ENCODE measurements at places on chromosomes 5 and 9.

DNA sequence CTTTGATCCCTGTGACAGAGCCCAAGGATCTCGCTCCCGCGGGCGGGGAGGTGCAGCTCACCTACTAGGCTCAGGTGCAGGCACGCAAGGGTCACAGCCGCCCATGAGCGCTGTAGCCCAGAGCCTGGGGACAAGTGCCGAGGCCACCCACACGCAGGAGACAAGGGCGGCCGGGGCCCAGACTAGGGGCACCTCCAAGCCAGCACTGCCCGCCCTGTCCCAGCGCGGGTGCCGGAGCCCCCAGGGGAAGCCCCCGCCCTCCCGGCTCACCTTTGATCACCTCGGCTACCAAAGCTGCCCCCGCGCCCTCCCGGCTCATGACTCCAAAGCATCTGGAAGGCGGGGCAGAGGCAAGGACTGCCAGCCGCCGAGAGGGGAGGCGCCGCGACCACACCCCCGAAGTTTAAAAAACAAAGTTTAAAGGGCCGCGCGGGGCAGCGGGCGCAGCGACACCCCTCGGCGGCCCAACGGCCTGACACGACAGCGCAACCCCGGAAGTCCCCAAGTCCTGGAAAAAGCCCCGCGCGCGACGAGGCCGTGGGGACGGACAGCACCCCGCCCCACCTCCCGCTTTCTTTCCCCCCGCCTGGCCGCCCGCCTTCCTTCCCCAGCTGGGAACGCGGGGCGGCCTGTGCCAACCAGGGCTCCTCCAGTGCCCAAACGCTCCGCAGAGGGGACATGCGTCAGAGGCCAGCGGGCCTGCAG, 53.0 kb downstream of the CDC14B start:
- peak; percentile 39 for DNase-seq

DNA sequence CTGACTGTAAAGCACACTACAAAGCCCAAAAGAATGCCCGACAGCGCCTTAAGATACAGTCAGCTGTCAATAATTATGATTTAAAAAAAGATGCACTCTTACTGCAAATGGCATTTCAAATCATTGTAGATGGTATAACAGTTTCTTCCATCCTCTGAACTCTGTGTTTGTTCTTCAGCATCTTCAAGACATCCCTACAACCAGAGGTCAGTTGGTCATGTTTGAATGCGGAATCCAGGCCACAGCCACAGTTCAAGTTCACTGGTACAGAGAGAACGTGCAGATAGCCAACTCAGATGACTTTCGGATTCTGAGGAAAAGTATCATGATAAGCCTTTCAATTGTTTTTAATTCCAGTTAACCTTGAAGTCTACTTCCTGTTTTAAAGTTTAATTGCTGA, 8.7 kb upstream of the MYOT start:
- no peak for DNase-seq

GRCh38 chr9:32811246-32811645, 27.9 kb downstream of the TMEM215 start:
- DNase-seq: no peak

GRCh38 chr5:1493941-1494340, 29.8 kb downstream of the LPCAT1 start:
- DNase-seq: no peak

DNA sequence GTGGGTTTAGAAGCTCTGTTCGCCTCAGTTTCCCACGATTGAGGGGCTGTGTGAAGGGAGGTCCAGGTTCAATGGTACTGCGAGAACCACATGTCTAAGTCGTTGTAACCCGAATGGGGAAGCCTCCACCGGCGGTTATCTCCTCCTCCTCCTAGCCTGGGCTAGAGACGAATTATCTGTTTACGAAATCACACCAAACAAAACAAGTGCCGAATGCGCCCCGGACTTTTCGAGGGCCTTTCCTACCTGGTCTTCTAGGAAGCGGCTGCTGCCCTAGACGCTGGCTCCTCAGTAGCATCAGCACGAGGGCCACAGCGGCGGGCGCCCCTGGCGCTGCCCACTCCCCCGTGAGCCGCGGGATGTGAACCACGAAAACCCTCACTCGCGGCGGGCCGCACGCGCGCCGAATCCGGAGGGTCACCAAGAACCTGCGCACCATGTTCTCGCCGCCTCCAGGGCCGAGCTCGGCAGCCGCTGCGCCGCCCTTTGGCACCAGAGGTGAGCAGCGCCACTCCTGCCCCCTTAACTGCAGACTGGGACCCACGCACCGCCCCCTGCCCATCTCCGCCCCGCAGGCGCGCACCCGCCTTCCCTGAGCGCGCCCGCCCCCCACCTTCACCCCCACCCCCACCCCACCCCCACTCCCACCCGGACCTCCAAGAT, at the start of gene CDKN2A:
Gene CDKN2A (minus strand): TSS at position 500 of the 663 bp plus-strand sequence.
- no peak for DNase-seq

DNA sequence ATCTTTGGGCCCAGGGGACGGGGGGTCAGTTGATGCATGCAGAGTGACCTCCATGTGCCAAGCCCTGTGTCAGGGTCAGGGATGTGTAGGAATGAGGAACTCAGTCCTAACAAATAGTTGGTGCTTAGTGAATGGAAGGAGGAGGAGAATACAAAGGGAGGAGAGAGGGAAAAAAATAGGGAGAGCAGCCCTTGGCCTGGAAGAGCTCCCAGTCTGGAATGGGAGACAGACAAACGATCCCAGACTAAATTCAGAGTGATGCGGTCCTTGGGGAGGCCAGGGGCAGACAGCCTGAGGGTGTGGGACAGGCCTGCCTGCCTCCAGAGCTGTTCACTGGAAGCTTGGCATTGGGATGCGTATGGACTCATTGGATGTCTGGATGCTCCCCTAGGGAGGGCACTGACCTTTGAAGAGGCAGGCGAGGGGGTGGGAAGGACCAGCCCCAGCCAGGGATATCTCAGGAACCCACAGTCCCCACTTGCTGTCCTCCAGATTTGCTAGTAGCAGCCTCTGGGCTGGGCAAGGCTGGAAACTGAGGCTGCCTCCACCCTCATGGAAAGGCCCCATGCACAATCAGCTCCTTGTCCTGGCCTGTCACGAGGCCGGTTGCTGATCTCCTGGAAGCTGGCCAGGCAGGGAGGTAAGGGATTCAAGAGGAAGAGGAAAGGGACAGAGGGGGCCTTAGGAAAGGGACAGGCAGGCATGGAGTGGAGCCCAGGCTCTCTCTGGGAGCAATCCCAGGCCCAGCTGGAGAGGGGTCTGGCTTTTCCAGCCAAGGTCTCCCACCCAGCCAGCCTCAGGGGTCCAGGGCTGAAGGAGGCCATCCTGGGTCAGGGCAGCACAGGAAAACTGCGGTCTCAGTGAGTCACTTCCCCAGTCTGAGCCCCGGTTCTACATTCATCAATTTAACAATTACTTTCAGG, 69.0 kb upstream of the GGTA1 start:
- DNase-seq: no peak

- DNase-seq: no peak
Observed at GRCh38 chr9:133167096-133167730, 3.5 kb upstream of the GBGT1 start.

GRCh38 chr5:135568923-135569360, 9.8 kb downstream of the CXCL14 start:
- DNase-seq: no peak

DNA sequence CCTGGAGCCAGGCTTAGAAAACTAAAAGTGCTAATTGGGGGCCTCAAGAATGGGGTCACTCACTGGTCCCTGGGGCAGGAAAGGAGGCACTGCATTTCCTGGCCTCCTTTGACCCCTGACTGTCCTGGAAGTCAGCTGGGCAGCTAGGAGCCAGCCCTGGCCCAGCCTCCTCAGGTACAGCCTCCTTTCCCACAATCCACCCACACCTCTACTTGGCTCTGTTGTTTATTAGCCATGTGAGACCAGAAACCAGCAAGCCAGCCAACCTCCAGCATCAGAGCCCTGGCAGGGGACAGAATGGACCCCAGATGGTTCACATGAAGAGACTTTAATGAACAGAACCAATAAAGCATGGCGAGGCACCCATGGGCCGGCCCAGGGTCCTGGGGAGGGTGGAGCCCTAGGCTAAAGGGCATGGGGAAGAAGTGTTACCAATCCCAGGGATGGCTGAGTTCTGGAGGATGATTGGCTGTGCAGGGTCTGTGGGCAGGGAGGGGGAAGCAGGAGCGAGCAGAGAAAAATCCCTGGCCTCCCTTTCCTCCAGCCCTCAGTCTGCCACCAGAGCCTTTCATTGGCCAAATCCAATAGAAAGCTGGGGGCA, 55.3 kb upstream of the ANGPTL2 start:
- DNase-seq: no peak

DNA sequence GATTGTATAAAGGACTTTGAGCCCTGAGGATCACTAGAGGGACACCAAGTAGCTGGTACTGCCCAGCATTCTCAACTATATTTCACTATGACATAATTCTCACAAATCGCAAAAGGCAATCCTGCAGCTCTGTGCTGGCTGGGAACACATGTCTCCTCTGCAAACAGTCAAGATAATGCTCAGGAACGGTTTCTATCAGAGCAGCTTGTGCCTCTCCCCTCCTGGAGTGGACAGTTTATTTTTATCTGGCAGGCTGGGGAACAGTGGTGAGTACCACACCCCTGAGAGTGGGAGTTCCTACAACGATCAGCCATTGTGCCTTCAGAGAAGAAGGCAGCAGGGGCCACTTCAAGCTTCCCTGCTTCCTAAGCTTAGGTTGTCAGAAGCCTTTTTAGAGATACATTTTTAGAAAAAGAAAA, 65.8 kb downstream of the ERAP1 start:
- no peak for DNase-seq

- DNase-seq: no peak
Observed at GRCh38 chr9:40913096-40913719, 215.3 kb downstream of the FOXD4L6 start.

GRCh38 chr9:2359891-2360471, 261.6 kb upstream of the VLDLR start:
- DNase-seq: no peak

DNA sequence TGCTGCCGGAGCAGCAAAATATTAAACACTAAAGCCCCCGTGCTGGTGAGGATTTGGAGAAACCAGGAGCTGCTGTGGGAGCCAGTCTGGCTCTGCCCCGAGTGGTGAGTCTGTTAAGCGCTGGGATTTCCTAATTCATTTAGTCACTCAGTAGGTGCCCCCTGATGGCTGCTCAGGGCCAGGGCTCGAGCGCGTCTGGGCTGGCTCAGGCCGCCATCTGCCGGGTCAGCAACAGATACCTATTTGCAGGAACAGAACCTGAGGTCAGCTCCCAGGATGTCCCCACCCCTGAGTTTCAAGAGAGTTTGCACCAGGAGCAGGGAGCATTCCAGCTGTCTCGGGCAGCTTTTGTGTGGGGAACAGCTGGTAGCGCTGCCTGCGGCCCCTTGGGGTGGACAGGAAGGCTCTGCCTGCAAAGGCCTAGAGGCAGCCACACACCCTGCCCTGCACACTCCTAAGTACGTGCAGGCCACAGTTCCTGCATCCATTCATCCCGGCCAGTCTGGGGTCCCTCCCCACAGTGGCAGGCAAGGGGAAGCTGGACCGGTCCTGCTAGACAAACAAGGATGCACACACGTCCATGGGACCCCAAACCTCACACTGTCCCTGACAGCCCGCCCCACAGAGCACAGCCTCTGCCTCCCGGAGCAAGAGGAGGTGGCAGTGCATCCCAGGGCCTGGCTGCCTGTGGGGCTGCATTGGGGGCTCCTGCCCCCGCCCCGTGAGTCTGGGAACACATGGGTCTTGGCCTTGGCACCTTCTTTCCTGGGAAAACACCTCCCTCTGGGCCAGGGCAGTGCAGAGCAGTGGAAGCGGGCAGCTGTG, 83.7 kb downstream of the ADAMTS2 start:
- DNase-seq: peak; percentile 81

GRCh38 chr5:172769342-172769615, 1.7 kb downstream of the DUSP1 start:
- no peak for DNase-seq

- peak; percentile 91 for DNase-seq
Observed at GRCh38 chr9:35882263-35882848, 12.2 kb upstream of the OR13J1 start.

GRCh38 chr9:137866226-137867141, 11.1 kb upstream of the CACNA1B start:
- no peak for DNase-seq

DNA sequence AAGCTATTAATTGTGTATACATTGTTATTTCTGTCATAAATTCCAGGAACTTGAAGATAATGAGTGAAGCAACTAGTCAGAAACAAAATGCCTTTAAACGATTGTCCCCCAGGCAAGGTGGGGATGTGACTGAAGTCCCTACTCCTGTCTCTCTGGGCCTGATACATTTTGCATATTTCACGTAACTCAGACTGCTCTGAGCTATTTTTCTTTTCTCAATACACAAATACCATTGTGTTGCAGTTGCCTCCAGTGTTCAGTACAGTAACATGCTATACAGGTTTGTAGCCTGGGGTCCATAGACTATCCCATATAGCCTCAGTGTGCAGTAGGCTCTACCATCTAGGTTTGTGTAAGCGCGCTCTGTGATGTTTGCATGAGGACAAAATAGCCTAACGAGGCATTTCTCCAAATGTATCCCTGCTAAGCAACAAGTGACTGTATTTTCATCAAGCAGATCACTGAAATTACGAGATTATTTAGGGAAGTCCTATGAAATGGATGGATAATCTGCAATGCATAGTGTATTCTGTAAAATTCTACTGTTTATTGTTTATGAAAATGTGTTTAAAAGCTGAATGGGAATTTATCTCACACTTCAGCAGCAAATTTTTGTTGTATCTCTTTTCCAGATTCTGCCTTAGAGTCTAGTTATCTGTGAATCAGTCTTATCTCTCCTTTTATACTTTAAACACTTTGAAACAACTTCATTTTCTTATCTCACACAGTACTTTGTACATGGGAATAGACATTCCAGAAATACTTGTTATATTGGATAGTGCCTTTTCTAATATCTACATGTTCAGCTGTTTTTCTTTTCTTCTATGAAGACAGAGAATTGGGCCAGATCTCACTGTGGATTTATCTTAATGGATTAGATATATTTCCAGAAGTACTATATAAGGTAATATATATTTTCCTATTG, 150.5 kb downstream of the CD180 start:
- no peak for DNase-seq

GRCh38 chr5:77824981-77825380, 48.8 kb upstream of the TBCA start:
- DNase-seq: no peak

GRCh38 chr9:127349483-127350113, 47.4 kb upstream of the SLC2A8 start:
- DNase-seq: no peak

GRCh38 chr5:67886761-67887160, 328.8 kb upstream of the PIK3R1 start:
- DNase-seq: no peak

- no peak for DNase-seq
Observed at GRCh38 chr9:650362-650761, 191.1 kb upstream of the DMRT1 start.

- peak; percentile 88 for DNase-seq
Observed at GRCh38 chr9:137156567-137157375, 13.1 kb downstream of the LRRC26 start.

GRCh38 chr5:8418049-8418426, 549.1 kb downstream of the MTRR start:
- DNase-seq: no peak
